ENCODE measurements at places on chromosomes 4 and X. TPM values are rescaled to one million over a fixed set of nuclear protein-coding genes. Genes with fewer than 3 reads are reported as not detected.

The NMU gene
- total RNA-seq = 701 TPM

The FREM3 gene
- not detected for total RNA-seq

DNA sequence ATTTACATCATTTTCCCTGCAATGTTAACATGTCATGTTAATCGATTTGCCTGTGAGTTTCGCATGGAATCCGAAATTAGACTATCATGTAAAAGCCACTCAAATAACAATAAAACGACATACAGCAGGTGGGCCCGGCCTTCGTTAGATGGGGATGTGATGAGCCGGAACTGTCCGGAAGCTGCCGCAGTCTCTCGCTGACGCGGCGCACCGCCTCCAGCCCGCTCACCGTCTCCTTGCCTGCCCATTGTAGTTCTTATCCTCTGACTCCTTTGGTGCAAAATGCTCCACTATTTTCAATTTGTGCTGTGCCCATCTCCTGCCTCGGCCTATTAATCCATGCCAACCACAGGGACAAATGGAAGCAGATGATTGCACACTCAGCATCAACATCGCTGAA, 877.5 kb upstream of the TENM3 start:
- no peak for DNase-seq

The XAGE2 gene
- not detected for total RNA-seq

DNA sequence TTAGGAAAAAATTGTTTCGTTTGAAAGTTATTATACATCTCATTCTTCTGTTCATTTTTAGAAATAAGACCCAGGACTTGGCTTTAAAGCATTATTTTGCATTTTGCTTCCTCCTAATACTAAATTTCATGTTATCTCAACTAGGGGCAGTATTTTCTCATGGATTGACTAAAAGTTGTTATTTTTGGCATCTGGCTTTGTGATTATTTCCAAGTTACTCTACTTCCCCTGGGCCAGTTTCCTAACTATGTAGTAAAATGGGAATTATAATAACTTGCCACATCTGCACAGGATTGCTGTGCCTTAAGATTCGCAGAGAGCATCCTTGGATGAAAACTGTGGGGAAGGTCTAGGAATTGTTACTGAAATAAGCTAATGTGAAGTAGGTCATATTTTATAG, 3.0 kb downstream of the RBPJ start:
- no peak for DNase-seq

- DNase-seq = no peak
Observed at GRCh38 chrX:68761086-68761485, 67.7 kb upstream of the EFNB1 start.

All from K562 (cell line).